ENCODE measurements at places on chromosomes 11 and 22. TPM values are rescaled to one million over a fixed set of nuclear protein-coding genes. Genes with fewer than 3 reads are reported as not detected.

MUC5B gene
- polyA plus RNA-seq, result not detected

GRCh38 chr11:134086376-134086775 is 17.5 kb downstream of the JAM3 start:
- no peak for DNase-seq

DNA sequence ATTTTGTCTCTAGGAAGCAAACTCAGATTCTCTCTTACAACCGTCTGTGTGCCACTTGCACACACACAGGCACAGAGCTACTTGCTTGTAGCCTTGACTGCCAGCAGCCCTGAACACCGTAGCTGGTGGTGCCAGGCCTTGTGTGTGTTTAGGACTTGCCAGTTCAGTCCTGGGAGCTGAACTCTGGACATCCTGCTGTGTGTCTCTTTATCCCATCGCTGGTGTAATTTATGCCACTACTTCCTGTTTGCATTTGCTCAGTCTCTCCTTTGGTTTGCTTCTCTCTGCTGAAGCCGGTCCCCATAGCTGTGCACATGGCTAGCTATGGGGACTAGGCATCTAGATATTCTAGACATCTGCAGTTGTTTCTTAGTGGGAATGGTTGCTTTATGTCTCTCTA is 24.0 kb downstream of the MARK2 start:
- DNase-seq, result no peak

- no peak for DNase-seq
Measured at GRCh38 chr11:110198031-110198729, 98.2 kb downstream of the RDX start.

- DNase-seq, result no peak
Measured at GRCh38 chr22:40434106-40434505, 63.7 kb downstream of the SGSM3 start.

DNA sequence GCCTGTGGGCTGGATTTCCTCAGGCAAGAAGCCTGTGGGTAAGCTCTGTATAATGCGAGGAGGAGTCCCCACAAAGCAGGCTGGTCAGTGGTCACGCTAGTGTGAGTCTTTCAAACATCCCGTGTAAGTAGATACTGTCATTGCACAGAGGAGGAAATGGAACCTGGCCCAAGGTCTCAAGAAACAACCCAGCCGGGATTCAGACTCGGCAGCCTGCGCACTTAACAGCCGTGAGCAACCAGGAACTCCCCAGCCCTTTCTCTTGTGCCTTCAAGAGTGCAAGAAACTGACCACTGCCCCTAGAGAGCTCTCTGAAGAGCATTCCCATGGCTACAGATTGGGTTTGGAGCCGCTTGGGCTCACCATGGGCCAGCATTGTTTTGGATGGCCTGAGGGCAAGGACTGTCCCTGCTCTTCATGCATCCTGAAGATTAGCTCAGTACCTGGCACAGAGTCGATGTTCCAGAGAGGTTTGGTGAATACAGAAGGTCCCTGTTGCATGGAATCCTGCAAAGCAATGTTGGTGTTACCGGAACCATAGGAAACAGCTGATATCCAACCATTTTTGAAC is 6.0 kb downstream of the MPST start:
- no peak for DNase-seq

Measured in urinary bladder (tissue), 4 donors.